ENCODE measurements at places on chromosomes 16 and 17.

GRCh38 chr16:9843424-9844018, 338.7 kb downstream of the GRIN2A start:
- no peak for DNase-seq

DNA sequence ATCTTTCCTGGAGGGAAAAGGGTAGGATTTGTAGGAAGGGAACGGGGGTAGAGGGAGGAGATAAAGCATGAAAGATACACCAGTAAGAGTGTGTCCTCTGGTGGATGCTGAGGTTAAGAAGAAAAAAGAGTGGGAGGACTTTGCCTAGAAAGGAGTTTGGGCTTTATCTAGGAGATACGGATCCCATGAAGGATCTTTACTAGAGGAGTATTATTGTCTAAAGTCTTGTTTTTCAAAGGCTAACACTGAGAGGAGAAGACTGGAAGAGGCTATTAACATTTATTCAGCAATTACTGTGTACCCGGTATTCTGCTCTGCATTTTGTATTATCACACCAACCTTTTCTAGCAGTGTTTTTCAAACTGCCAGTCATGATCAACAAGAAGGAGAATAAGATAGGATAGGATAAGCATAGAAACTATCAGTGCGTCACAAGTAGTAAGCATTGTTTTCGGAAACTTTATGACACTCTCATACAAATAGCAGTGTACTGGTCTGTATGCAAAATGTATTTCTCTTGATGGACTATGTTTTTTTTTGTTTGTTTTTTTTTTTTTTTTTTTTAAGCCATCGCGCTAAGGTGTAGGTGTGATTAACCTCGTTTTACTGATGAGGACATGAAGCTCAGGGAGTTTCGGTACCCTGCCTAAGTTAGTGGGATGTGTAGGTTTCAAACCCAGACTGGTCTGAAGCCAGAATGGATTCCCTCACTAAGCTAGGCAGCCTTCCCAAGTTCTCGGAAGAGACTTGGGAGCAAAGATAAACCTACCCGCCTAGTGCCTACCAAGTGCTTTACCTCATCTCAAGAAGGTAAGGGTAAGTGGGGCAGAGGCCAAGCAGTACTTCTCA, 1.3 kb upstream of the SP2 start:
- no peak for DNase-seq

GRCh38 chr17:40443196-40443987, at the start of gene IGFBP4:
TSS of gene IGFBP4 (plus strand) at chr17:40443450. CDS start at chr17:40443736, 286 bp downstream.
- peak; percentile 11 for DNase-seq

- DNase-seq: no peak
Measured at GRCh38 chr17:18323007-18323406, 7.9 kb downstream of the SMCR8 start.

- no peak for DNase-seq
Measured at GRCh38 chr17:3544365-3544764, 13.2 kb downstream of the TRPV3 start.

DNA sequence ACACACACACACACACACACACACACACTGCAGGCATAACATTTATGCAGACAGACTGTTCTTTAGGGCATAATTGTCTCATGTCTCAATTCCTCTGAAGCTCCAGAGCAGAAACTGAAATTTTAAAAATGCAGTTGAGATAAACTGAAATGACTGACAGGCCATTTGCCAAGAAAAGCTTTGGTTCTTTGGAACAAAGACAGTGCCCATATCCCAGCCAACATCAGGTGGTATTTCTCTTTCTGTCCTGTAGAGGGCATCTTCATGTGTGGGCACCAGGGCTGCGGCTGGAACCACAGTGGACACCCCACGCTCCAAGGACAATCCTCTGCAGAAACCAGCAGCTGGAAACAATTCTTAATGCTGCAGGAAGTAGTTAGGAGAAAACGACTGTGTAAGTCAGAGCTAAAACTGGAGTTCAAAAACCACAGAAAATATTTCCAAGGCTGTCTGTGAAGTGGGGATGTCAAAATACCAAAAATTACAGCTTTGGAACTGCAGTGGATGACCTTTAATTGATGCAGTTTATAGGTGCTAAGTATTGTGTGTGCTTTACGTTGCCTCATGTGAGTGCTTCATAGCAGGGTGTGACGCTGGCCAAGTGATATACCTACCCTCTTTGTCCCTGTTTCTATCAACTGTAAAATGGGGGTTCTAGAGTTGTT, 10.6 kb upstream of the MEFV start:
- DNase-seq: no peak
